ENCODE measurements at places on chromosomes 16 and 17. TPM values are rescaled to one million over a fixed set of nuclear protein-coding genes. Genes with fewer than 3 reads are reported as not detected.

- DNase-seq: no peak
Observed at GRCh38 chr16:4917117-4917516, 19.8 kb downstream of the PPL start.

ARHGDIG gene
- 3.4 TPM for polyA plus RNA-seq

CORO6 gene
- 3.1 TPM for polyA plus RNA-seq

GRCh38 chr16:11857161-11857560 is 5.8 kb upstream of the RSL1D1 start:
- no peak for DNase-seq

DNA sequence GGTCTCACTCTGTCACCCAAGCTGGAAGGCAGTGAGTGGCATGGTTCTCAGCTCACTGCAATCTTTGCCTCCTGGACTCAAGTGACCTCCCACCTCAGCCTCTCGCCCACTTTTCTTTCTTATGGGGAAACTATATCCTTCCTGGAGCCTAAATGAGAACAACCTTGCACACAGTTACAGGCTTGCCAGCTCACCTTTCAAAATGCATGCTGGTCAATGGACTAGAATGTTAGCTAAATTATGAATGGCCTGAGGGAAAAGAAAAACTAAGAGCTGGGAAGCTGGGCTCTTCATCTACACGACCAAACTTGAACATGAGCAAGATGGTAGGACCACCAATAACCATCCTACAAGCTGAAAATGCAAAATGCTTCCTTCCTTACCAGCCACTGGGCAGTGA is 10.6 kb upstream of the LHX1 start:
- DNase-seq: no peak

HEXIM2 gene
- 14.2 TPM for polyA plus RNA-seq

DNA sequence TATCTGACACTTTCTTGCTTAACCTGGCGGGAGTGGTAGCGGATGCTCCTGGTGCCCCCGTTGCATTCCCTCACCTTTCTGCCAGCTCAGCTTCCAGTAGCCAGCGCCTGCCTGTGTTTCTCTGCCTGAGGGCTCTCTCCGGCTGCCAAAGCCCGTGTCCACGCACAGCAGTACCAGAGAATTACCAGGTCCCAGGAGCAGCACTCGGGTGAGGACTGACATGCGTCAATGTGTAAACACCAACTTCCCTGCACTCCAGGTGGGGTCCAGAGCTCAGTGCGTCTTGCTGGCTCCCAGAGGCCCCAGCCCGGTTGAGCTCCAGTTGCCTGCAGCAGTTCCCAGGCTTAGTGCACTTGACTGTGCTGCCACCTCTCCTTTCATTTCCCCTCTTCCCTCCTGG is 54.8 kb downstream of the CDH13 start:
- no peak for DNase-seq

KRTAP17-1 gene
- not detected for polyA plus RNA-seq

DNA sequence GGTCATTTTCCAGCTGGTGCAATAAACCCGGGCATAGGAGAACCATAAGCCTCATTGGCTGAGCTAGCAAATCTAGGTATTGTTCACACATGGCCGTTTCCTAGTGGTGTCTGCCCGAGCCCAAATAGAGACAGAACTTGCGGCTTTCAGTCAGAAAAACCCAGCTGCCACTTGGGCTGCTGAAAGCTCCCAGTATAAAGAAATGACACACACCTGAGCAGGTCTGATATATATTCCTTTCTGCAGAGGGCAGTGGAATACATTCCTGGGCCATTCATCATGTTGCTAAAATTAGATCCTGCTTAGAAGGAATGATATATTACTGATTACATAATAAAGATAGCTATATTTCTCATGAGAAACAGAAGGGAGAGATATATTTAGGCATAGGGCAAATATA is 83.9 kb upstream of the IRX5 start:
- DNase-seq: no peak

GRCh38 chr17:66367107-66367506 is 64.7 kb downstream of the PRKCA start:
- no peak for DNase-seq

GRCh38 chr17:35577830-35578196 is 558 bp downstream of the PEX12 start:
- DNase-seq: no peak

GDPD3 gene
- 14.5 TPM for polyA plus RNA-seq

DNA sequence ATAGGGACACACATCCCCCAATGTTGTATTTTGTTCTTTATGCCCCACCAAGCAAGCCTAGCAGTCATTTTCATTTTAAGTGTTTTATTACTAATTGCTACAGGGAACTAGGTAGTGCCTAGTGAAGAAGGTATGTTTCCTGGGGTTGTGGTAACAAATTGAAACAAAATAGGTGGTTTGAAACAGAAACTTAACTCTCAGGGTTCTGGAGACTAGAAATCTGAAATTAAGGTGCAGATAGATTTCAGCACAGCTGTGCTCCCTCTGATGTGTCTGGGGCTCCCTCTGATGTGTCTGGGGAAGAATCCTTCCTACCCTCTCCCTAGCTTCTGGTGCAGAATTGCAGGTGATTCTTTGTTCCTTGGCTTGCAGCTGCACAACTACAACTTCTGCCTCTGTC is 390.1 kb downstream of the ZFHX3 start:
- DNase-seq: no peak

CLEC18A gene
- polyA plus RNA-seq: 66.5 TPM

MT1F gene
- polyA plus RNA-seq: 98.2 TPM

DNA sequence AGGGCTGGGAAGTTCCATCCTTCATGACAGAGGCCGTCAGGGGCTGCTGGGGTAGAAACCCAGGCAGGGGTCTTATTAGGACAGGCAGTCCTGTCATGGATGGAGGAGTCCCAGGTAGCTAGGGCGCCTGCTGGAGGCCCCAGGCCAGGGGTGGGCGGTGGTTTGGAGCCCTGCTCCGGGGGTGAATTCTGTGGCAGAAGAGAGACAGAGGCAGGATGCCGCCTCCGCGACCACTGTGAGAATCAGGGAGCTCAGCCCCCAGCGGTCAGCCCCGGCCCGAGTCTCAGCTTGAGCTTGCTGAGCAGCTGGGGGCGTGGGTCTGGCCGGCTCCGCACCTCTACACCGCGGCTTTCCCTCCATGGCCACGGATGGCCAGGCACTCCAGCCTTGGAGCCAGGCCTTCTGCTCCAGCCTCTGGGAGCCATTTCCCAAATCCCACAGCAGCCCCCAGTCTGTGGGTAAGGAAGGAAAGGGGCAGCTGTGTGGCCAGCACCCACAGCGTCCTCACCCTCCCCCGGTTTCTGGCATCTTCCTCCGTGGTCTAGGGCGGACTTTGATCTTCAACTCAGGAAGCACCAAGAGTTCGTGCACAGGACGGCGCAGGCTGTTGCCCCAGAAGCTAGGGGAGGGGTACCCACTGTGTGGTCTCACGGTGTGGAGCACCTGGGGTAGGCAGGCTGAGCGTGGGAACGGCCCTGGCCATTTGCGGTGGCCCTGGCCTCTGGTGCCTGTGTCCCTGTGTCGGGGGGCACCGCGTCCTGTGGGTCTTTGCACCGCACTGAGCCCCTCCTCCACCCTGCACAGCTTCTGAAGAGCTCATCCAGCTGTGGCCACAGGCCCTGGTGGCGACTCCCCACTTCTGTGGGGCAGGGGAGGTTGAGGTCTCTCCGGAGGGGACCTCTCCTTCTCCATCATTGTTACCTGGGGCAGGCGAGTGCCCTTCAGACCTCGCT is 14.1 kb downstream of the CD7 start:
- no peak for DNase-seq

RFNG gene
- polyA plus RNA-seq: 39.7 TPM

GCGR gene
- 12.9 TPM for polyA plus RNA-seq

C16orf54 gene
- 0.24 TPM for polyA plus RNA-seq

GRCh38 chr17:80762076-80762475 is 217.4 kb downstream of the RPTOR start:
- DNase-seq: no peak

CMTM4 gene
- polyA plus RNA-seq: 74.9 TPM

- DNase-seq: no peak
Observed at GRCh38 chr16:5838725-5839124, 741.1 kb upstream of the EEF2KMT start.

DNA sequence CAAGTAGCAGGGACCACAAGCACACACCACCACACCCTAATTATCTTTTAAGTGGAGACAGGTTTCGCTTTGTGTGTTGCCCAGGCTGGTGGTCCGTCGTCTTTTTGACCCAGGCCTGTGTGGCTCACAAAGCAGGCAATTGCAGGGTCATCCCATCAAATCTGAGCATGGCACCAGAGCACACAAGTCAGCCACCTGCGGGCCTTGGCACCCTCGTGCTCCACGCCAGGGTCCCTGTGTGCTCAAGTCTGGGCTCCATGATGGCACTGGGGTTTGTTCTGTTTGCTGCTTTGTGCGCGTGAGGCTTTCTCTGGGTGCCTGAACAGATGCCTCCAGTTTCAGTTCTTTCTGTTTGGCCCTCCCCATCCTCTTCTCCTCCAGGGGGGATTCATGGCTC is 2.4 kb upstream of the CAPN15 start:
- no peak for DNase-seq

GRCh38 chr16:54533856-54534490 is 247.4 kb upstream of the IRX3 start:
- no peak for DNase-seq

Measured in right renal pelvis (tissue), 4 donors.